CD14-positive monocyte (primary cell): ENCODE measurements at places on chromosomes 11 and 22.

GRCh38 chr11:3660960-3661359, 10.2 kb downstream of the CHRNA10 start:
- DNase-seq = no peak

- DNase-seq = no peak
These were observed 68.9 kb downstream of the MYO7A start for GRCh38 chr11:77196961-77197360.

DNA sequence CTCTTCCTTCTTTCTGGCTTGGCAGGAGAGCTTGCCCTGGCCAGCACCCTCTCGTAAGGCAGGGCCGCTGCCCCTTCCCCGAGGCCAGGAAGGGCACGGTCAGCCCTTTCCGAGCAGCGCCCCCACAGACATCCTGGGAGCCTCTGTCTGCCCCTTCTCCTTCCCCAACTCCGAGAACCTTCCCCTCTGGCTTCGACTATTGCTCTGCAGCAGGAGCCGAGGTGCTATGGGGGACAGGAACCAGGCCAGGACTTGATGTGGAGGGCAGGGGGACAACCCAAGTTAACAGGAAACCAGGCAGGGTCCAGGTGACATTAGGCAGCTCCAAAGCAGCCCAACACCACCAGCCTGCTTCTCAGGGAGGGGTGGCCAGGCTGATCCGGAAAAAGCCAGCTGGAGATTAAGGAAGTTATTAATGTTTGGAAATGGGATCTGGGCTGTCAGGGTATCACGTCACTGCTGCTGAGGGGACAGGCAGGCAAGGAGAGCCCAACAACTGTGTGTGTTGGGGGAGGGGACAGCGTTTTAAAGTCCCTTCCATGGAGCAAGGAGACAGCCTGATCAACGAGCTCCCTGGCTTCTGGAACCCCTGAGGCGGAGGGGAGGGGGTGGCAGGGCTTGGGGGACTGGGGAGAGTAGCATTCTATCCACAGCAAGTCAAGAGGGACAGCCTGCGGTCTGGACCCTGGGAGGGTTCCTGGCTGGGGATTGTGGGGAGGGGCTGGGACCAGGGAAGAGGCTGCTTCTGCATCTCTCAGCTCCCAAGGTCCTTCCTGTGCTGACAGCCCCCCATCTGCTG, 27.3 kb downstream of the SYT7 start:
- no peak for DNase-seq

DNA sequence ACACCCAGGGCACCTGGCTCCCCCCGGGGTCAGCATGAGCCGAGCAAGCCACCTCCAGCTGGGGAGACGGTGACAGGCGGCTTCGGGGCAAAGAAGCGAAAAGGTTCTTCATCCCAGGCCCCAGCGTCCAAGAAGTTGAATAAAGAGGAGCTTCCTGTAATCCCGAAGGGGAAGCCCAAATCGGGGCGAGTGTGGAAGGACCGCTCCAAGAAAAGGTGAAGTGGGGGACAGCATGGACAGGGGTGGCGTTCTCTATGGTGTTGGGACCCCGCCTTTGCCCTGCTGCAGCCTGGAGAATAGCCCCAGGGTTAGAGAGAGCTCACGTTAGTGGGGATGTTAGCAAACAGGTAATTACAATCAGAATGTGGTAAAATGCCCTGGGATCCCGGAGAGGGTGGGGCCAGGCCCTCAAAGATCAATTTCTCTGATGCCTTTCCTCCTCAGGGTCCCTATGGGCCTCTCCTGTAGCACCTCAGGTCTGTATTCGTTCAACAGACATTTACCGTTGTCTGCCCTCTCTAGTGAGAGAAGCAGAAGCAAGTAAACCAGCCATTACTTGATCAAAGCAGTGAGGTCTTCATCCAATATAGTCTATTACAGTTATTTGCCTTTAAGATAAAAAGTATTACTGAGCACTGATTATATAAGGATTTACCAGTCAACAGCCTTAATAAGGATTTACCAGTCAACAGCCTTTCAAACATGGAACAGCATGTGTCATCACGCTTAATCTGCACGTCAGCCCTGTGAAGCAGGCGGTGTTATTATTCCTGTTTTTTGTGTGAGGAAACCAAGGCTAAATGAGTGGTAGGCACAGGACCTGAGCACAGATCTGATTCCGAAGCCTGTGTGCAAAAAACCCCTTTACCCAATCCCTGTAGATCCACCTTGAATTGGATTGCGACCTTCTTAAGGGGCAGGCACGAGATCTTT, 1.0 kb downstream of the CCDC86 start:
- DNase-seq = no peak

GRCh38 chr11:97445561-97445960, 1055.7 kb downstream of the JRKL start:
- DNase-seq = no peak

GRCh38 chr22:39994566-39995392, at the start of gene FAM83F:
Gene FAM83F (plus strand): TSS chr22:39994954. CDS start chr22:39995043, 89 bp downstream.
- DNase-seq = peak; percentile 42

DNA sequence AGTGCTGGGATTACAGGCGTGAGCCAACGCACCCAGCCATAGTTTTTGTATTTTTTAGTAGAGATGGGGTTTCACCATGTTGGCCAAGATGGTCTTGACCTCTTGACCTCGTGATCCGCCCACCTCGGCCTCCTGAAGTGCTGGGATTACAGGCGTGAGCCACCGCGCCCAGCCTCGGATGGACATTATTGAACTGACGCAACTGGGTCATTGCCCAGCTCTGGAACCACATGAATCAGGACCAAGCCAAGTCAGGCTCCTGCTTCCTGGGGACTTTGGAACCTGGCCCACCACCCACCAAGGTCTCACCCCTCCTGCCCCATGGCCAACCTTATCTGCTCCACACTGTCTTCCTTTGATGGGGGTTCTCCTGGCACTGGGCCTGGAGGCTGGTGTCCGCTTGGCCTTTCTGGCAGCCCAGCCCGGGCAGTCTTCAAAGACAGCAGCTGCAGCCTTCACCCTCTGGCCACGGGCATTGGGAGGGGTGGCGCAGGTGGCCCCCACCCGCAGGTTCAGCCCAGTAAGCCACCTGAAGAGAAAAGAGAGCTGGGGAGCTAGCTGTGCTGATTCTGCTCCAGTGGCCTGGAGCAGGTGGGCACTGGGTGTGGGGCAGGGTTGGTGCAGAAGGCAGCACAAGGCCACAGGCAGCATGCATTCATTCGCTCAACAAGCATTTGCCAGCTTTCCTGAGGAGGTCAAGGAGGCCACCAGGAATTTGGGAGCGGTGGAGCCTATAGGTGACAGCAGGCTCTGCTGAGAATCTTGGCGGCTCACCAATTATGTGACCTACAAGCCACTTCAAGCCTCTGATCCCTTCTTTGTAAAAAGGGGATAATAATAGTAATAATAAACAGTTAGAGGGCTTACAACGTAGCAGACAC, 5.7 kb downstream of the CHADL start:
- DNase-seq = no peak

- DNase-seq = no peak
These were observed 772 bp downstream of the SBF1 start for GRCh38 chr22:50473855-50474671.

GRCh38 chr11:1262172-1263006, 39.5 kb downstream of the MUC5B start:
- peak; percentile 82 for DNase-seq

- no peak for DNase-seq
These were observed 13.9 kb downstream of the MUC15 start for GRCh38 chr11:26558190-26558589.

DNA sequence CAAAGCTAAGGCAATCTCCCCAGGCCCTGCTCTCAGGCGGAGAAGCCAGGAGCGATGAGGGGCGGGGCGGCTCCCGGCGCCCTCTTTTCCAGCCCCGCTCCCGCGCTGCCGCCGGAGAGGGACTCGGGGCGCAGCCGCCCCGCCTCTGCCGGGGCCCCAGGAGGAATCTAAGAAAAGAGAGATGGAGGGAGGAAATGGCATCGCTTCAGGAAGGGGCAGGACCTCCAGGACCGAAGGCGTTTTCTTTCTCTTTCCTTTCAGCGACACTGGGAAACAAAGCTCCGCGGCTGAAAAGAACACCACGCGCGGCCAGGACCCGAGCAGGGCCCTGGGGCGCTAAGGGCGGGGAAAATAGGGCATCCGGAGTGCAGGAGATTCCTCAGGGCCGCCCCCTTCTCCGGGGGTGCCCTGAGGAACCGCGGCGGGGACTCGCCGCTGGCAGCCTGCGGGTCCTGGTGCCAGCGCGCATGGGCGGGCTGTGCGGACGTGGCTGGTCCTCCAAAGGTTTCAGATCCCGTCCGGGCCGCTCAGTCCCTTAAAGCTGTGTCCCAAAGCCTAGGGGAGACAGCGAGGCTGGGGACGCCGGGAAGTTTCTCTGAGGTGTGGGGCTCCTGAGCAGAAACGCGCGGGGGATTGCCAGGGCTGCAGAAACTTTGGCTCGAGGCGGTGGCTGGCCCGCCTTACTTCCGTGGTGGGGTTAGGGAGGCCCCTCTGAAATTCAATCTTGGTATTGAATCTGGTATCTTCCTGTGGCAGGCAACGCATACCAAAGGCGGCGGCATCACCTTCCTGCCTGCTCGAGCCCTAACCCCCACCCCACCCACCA, 2.8 kb upstream of the BSX start:
- no peak for DNase-seq

- no peak for DNase-seq
These were observed 792.6 kb upstream of the RAG2 start for GRCh38 chr11:37390576-37391083.

DNA sequence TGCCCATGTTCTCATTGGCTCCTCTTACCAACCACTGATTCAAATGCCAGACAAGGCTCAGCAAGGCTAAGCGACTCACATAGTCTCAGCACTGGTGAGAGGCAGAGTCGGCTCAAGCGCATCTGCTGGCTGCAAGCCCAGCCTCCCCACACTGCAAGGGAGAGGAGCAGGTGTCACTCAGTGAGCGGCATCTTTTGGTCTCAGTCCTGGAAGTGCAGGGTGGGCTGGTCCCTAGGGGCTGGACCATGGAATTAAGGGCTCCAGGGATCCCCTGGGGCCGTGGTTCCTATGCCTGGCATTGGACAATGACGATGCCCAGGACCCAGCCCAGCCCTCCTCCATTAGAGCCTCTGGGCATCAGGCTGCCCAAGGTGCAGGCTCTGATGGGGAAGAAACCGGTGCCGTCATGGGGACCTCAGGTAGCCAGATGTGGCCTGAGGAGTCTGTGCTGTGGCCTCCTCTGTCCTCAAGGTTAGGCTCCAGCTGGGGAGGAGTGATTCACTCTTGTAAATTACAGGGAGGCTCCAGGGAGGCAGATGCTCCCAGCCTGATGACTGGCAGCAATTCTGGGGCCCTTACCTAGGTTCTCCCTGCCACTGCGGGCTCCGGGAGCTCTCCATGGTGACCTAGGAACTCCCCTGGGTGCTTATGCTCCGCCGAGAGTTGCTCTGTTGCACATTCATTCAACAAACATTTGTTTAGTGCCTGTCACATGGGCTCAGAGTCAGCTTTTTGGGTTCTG, 28.0 kb downstream of the FADS2 start:
- DNase-seq = no peak

- DNase-seq = no peak
These were observed 38.6 kb downstream of the IGF2 start for GRCh38 chr11:2100361-2101170.

DNA sequence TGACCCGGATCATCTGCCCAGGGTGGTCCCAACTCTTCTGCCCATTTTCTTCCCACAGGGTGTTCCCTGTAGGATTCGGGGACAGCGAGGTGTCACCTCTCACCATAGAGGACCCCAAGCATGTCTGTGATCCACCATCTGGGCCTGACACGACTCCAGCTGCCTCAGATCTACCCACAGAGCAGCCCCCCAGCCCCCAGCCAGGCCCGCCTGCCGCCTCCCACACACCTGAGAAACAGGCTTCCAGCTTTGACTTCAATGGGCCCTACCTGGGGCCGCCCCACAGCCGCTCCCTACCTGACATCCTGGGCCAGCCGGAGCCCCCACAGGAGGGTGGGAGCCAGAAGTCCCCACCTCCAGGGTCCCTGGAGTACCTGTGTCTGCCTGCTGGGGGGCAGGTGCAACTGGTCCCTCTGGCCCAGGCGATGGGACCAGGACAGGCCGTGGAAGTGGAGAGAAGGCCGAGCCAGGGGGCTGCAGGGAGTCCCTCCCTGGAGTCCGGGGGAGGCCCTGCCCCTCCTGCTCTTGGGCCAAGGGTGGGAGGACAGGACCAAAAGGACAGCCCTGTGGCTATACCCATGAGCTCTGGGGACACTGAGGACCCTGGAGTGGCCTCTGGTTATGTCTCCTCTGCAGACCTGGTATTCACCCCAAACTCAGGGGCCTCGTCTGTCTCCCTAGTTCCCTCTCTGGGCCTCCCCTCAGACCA, 24.0 kb downstream of the CSF2RB start:
- no peak for DNase-seq

DNA sequence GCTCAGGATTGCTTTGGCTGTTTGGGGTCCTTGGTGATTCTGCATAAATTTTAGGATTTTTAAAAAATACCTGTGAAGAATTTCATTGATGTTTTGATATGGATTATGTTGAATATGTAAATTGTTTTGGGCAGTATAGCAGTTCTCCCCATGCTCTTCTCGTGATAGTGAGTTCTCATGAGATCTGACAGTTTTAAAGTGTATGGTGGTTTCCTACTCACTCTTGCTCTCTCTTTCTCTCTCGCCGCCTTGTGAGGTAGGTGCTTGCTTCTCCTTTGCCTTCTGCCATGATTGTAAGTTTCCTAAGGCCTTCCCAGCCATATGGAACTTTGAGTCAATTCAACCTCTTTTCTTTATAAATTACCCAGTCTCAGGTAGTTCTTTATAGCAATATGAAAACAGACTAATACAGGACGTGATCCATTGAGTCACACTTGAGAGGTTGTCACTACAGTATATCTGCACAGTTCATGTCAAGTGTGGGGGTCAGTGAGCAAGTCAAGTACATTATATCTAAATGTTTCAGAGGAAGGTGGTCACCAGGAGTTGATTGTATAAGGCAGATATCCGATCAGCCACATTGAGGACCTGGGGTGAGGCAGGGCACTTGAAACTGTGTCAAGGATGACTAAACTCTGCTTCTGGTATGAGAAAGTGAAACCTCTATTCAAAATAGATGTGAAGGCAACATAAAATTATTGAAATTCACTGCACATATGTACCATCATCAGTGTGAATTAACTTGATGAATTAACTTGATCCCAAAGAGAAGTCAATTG, 70.7 kb upstream of the CCDC179 start:
- DNase-seq = no peak

- no peak for DNase-seq
These were observed 26.9 kb downstream of the MICAL3 start for GRCh38 chr22:17997456-17997855.

GRCh38 chr22:50282361-50283155, 12.4 kb upstream of the MAPK11 start:
- no peak for DNase-seq
